GM12891 (cell line): ENCODE measurements at places on chromosomes 6 and 20.

GRCh38 chr6:135162678-135163439, 18.2 kb upstream of the MYB start:
- DNase-seq: no peak

- DNase-seq: no peak
Measured at GRCh38 chr6:118679327-118679901, 28.0 kb upstream of the CEP85L start.

DNA sequence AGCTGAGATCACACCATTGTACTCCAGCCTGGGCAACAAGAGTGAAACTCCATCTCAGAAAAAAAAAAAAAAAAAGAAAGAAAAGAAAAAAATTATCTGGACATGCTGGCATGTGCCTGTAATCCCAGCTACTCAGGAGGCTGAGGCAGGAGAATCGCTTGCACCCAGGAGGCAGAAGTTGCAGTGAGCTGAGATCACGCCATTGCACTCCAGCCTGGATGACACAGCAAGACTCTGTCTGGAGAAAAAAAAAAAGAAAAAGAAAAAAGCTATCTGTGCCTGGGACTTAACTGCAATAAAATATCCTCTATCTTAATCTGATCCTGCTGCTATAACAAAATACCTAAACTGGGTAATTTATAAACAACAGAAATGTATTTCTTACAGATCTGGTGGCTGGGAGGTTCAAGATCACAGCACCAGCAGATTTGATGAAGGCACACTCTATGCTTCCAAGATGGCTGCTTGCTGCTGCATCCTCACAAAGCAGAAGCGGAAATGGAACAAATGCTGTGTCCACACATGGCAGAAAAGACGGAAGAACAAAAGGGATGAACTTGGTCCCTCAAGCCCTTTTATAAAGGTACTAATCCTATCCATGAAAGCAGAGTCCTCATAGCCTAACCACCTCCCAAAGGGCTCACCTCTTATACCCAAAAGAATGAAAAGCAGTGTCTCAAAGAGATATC, 273.3 kb upstream of the JARID2 start:
- no peak for DNase-seq

GRCh38 chr20:56781108-56781739, 152.1 kb downstream of the TFAP2C start:
- DNase-seq: no peak
